ENCODE measurements at places on chromosomes 2 and 18.

- DNase-seq = no peak
These were observed 56.0 kb upstream of the RPL31 start for GRCh38 chr2:100945930-100946607.

DNA sequence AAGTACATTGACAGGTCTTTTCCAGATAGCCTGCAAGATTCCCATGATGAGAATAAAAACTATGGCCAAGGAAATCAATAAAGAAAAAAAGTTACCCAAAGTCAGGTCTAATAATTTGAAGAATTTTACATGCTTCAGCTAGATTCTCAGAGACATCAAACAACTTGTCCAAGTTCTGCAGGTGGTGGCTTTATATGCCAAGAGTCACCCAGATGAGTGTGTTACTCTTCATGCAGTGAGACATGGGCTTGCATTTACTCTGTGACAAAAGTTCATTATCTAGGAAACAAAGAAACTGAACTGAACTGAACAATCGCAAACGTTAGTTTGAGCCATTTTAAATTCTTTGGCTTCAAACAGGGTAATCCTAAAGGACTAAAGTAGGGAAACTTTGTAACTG lies 548.5 kb upstream of the SYT4 start:
- DNase-seq = no peak

- DNase-seq = no peak
These were observed 25.5 kb upstream of the IL37 start for GRCh38 chr2:112885506-112885902.

GRCh38 chr2:75896779-75897366 lies 186.2 kb upstream of the GCFC2 start:
- peak; percentile 33 for DNase-seq

GRCh38 chr18:74609535-74609934 lies 11.9 kb downstream of the ZNF407 start:
- DNase-seq = no peak

GRCh38 chr2:191049728-191050639 lies 36.0 kb upstream of the STAT1 start:
- peak; percentile 71 for DNase-seq

DNA sequence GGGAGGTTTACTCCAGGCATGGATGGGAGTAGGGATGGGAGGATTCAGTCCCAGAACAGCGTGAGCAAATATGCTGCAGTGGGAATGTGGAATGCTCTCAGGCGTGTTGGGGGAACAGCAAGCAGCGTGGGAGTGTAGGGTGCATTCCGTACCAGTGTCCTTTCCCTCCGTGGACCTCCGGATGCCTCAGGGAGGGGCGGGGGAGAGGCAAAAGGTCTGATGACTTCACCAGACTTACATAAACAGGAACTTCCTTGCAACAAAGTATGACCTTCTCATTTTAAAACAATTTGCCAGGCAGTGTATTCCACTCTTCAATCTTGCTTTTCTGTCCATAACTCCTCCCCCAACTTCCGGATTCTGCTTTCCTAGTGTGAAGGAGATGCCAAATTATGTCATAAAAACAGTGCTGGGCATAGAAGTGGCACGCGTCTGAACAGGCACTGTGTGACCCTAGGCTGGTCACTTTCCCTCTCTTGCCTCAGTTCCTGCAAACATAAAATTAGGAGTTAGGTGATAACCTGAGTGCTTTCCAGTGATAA lies 36.9 kb downstream of the RPL37A start:
- DNase-seq = no peak

DNA sequence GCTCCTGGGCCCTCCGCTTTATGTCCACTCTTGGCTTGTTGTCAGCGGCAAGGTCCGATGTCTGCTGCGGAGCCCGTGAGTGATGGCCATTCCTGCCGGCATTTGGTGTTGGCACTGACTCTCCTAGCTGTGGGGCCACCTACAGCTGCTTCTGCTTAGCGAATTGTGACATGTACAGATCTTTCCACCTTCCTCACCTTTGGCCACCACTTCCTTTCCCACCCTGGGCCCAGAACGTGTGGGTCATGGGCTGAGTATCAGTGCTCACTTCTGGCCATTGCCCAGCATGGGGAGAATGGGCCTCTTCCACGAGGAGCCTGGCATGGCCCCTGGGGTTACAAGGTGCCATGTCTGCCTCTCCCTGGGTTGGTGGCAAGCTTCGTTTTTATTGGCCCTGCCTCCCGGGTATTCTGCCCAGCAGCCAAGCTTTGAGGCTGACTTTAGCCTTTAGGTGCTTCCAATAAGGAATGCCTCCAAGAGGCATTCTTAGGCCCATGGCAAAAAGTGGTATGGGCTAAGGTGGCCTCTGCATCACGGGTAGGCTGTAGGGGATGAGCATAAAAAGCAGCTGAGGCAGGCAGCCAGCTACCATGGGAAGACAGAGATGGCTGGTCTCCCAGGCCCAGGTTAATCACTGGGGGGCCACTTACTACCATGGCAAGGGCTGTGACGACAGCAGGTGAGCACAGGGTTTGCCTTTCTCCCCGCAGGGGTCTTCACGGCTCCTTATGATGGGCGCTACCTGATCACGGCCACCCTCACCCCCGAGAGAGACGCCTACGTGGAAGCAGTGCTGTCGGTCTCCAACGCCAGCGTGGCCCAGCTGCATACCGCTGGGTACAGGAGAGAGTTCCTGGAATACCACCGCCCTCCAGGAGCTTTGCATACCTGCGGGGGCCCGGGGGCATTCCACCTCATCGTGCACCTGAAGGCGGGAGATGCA lies 65.8 kb downstream of the EMILIN2 start:
- no peak for DNase-seq

DNA sequence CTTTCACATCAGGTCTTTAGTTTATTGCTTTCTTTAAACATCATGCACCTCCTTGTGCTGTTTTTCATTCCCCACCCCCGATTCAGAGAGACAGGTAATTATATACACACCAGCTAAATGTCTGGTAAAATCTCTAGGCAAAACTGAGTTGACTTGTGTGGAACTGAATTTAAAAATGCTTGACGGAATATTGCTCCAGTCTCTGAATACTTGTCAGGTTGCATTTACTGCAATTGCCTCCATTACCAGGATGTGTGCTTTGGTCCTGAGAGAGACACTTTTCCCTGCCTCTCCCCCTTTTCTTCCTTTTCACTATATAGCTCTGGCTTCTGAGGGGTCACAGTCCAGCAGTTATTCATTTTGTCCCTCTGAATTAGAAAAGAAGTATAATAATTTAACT lies 104.0 kb downstream of the PTPRM start:
- DNase-seq = no peak

DNA sequence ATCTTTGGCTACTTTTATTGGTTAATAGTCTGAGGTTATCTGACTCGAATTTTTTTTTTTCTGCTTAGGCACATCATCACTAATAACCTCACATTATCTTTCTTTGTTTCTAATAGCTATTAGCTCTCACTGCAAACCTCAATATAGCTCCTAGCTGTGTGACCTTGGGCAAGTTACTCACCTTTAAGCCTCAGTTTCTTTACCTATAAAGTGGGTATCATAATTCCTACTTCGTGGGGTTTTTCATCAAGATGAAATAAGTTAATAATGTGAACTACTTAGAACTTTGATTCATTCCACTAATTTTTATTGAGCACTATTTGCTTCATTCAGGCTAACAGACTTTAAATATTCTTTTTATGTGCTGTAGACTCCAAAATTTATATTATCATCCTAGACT lies 55.5 kb downstream of the AGPS start:
- no peak for DNase-seq

GRCh38 chr18:12258719-12259705 lies 4.9 kb downstream of the CIDEA start:
- DNase-seq = no peak

DNA sequence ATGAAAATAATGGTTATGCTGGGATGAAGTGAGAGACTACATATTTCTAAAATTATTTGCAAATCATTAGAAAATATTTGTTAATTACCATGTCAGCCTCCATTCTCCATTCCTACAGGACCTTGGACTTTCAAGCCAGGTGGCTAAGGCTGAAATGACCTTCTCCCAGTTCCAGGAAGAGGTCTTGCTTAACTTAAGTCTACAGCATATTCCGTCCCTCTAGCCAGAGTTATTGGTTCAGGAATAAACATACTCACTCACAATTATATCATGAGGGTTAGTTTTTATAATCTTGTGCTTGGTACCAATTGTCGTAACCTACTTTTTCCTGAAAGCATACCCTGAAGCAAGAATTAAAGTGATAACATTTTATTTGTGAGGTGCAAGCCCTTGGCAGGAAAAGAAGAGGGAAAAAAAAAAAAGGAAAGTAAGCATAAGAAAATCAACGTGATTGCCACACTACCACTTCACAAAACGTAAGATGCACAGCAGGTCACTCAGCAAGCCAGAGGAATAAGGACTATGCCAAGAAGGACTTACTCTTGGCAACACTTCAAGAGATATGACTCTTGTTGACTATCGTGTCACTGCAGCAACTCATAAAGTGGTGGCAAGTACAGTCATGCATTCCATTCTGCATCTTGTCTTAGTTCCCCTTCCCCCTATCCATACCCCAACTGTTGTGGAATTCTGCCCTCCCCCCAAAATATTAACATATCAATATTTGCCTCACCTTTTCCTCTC lies 479.1 kb downstream of the MBD2 start:
- no peak for DNase-seq

DNA sequence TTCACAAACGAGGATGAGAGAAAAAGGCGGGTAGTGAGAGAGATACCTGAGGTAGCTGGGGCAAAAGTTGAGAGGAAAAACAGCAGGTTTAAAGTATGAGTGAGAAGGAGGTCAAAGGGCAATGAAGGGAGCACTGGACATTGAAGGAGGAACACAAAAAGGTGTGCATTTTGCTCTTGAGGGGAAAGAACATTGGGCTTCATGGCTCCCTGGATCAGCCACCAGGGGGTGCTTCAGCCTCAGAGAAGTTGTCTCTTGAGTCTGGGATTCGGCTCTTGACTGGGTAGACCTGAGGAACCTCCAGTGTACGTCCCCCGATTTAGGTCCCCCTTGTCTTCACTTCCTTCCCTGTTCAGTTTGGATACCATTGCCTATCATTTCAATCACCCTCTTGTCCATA lies 128.5 kb downstream of the RAPGEF4 start:
- DNase-seq = peak; percentile 19

DNA sequence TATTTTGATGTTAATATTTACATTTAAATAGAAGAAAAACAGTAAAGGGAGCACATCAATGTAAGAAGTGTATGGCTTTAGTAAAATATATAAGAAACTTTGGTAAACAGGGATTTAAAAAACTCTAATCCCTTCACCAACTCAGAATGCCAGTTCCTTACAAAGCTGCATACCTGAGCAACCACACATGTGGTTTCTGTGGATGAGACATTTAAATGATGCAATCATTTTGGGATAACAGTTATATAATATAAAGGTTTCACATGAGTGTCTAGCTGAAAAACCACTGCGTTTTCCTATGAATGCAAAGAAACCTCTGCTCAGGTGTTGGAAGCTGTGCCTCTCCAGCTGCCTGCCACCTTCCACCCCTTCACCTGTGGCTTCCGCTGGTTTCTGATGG lies 209.1 kb upstream of the REV1 start:
- DNase-seq = no peak

GRCh38 chr2:241344925-241345651 lies 11.0 kb upstream of the FARP2 start:
- no peak for DNase-seq

DNA sequence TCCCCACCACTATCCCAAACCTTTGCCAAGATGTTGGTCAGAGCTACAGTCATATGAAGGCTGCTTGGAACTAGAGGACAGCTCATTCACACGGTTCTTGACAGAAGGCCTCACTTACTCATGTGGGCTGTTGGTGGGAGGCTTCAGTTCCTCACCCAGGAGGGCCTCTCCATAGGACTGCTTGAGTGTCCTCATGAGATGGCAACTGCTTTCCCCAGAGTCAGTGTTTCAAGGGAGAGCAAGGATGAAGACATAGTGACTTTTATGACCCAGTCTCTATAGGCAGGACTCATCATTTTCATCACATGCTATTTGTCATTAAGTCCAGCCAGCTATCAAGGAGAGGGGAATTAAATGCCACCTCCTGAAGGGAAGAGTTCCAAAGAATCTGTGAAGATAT lies 33.4 kb upstream of the OLA1 start:
- no peak for DNase-seq

- no peak for DNase-seq
These were observed 17.6 kb upstream of the CHST9 start for GRCh38 chr18:27202741-27203140.

GRCh38 chr2:240364961-240365775 lies 70.3 kb upstream of the GPC1 start:
- DNase-seq = no peak

- no peak for DNase-seq
These were observed 31.8 kb upstream of the RMDN2 start for GRCh38 chr2:37893327-37893726.

- no peak for DNase-seq
These were observed 174.7 kb upstream of the AGAP1 start for GRCh38 chr2:235319095-235319494.

DNA sequence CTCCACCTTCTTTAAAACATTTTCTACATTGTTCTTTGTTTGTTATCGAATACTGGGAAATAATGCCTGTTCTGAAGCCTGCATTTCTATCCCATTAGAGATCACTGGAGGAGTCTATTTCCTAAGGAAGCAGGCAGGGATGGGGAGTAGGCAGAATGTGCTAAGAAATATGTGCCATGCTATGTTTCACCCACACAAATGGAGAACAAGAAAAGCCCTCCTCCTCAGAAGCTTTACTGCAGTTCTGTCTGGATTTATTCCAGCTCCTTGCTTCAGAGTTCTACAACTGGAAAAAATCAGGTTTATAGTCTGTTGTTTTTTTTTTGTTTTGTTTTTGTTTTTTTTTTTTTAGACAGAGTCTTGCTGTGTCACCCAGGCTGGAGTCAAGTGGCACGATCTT lies 825.1 kb downstream of the SLC4A3 start:
- DNase-seq = no peak

DNA sequence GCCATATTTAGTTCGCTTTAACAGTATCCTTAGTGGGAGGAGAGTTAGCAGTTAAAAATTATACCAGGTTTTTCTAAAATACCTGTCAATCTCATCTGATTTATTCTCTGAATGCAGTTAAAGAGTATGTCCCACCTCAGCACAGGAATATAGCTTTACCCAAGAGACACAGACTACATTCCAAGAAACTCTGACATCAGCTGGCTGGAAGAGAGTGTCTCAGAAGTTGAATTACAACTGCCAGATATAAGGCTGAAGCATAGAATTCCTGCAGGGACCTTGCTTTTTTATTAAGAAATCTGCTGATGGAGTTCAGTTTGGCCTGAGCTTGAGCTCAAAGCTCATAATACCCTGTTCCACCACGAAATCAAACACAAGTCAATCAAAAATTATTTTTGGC lies 25.4 kb upstream of the CNTNAP5 start:
- no peak for DNase-seq

DNA sequence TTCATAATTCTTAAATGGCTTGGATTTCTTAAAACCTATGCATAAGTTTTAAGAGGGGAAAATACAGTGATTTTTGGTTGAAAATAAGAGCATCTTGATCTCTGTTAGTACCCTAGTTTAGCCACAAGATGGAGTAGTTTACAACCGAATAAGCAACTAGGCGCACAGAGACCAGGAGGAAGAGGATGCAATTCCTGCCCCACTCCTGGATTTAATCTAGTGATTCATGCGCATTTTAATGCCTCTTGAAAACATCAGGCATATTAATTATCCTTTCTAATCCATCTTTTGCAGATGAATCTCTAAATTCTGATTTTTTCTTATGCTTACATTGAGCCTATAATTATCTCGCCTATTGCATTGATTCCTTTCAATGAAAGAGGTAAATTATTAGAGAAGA lies 76.7 kb downstream of the MRPS9 start:
- DNase-seq = peak; percentile 65

- DNase-seq = no peak
These were observed 21.6 kb downstream of the EIPR1 start for GRCh38 chr2:3355951-3356569.
